Activated CD4-positive, alpha-beta memory T cell treated with anti-CD3 and anti-CD28 coated beads, Interleukin-2, amount 10 ng/mL, durations not matched to agents 7 days and 5 days (primary cell): ENCODE measurements at places on chromosomes 13 and 19.

DNA sequence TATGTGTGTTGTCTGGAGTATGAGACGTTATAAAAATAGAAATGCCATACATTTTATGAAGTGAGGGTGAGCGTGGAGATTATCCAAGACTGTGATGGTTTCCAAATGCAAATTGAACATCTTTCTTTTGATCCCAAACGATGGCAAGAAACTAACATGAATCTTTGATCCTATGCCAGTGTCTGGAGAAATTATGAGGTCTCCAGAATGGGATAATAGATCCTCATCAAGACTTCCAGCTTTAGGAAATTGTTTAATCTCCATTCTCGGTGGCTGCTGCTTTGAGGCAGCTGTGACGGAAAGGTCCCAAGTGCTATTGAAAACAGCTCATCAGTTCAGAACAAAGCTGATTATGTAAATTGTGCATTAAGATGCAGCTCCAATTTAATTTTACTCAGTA is 30.8 kb downstream of the CBY2 start:
- DNase-seq = no peak

- DNase-seq = no peak
These were observed 68.6 kb downstream of the RAB20 start for GRCh38 chr13:110492679-110493593.

DNA sequence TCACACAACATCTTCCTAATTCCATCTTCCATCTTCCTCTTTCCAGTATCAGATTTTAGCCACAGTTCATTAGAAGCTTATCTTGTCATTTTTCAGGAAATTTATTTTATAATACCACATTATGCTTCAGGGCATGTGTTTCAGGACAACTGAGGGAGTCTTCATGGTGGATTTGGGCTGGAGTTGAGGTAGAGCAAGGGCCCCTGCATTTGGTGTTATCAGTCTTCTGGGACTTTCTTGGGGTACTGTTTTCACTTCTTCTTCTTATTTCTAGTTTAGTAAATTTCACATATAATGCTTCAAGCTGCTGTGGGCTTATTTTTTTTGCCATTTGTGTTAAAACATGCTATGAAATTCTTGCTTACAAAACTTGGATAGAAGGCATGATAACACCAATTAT is 188.7 kb downstream of the LHFPL6 start:
- no peak for DNase-seq

GRCh38 chr19:53865918-53866864 is 1.5 kb upstream of the MYADM start:
- peak; percentile 80 for DNase-seq

- DNase-seq = no peak
These were observed 235.9 kb downstream of the KLF12 start for GRCh38 chr13:73898276-73898675.

DNA sequence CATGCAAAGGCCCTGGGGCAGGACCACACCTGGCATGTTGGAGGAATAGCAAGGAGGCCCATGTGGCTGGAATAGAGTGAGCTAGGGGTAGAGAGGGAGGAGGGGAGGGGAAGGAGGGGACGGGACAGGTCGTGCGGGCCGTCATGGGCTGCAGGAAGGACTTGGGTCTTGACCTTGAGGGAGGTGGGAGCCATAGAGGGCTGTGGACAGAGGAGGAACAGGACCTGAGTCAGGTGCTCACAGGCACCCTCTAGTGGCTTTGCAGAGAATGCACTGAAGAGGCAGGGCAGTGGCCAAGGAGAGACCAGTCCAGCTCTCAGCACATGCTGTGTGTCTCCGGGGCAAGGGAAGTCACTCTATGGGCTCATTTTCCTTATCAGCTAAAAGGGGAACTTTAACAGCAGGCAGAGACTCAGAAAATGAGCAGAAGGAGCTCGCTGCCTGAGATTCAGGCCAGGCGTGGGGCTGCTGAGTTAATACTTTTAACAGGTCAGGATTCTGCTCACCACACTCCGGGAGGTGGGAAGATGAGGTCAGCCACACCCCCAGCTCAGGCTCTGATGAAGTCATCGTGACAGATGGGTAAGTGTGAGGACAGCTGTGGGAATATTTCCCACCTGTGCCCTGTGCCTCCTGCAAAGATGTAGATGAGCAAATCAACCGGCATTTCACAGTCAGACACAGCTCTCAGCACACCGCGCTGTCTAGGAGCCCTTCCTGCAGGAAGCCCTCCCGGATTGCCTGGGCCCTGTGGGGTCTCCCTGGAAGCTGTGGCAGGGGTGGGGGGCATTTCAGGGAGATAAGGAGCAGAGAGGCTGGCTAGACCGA is 6.0 kb upstream of the TNFAIP8L1 start:
- DNase-seq = peak; percentile 61

- DNase-seq = peak; percentile 42
These were observed 591 bp downstream of the DEDD2 start for GRCh38 chr19:42216653-42217519.

GRCh38 chr13:20525144-20525600 is 485 bp downstream of the CRYL1 start:
- DNase-seq = peak; percentile 46

DNA sequence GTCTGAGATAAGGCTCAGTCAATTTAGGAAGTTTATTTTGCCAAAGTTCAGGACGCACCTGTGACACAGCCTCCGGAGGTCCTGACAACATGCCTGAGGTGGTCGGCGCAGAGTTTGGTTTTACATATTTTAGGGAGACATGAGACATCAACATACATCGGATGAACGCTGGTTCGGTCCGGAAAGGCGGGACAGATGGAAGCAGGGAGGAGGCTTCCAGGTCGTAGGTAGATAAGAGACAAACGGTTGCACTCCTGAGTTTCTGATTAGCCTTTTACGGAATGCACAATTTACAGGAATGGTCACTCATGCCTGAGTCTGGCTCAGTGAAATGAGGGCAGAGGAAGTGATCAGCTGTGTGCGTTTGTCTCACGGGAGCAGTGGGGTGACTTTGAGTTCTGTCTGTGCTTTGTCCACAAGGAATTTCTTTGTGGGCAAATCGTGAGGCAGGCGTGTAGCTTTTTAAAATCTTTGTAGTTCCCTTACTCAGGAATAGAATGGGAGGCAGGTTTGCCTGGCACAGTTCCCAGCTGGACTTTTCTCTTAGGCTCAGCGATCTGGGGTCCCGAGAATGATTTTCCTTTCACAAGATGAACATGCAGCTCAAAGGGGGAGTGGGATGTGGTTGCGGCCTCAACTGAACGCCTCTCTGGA is 36.2 kb downstream of the C13orf46 start:
- no peak for DNase-seq

- DNase-seq = no peak
These were observed 15.6 kb downstream of the KCTD4 start for GRCh38 chr13:45185286-45185685.
